Cerebellum (tissue), 4 donors: ENCODE measurements at places on chromosomes 11 and 22. TPM values are rescaled to one million over a fixed set of nuclear protein-coding genes. Genes with fewer than 3 reads are reported as not detected.

DNA sequence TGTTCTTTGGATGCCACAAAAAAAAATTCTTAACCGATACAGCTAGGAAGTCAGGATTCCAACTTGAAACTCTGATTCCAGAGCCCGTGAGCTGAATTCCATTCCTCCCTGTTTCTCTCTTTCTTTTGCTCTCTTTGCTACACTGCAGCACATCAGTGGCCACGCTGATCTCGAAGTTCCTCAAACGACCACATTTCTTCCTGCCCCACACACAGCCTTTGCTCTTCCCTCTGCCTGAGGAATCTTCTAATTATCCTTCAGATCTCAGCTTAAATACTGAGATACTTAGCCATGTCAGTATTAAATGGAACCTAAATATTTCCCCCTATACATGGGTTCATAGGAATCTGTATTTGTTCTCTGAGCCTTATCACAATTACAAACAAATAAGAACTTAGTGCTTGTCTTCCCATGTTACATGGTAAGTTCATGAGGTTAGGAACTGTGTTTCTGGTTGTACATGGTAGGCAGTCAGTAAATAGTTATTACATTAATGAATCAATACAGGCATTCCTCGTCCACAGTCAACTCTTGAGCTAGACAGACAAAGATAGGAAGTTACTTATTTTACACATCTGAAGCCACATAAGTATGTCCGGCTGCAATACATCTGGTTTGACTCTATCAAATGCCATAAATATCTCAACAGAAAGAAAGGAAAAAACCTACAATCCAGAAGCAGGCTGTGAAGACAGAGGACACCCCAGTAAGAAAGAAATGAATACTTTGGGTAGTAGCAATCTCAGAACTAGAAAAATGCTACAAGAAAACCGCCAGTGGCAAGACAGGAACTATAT is 86.6 kb downstream of the MAML2 start:
- no peak for DNase-seq

GRCh38 chr22:26168939-26169314 is 335 bp upstream of the SEZ6L start:
- DNase-seq = peak; percentile 56

DNA sequence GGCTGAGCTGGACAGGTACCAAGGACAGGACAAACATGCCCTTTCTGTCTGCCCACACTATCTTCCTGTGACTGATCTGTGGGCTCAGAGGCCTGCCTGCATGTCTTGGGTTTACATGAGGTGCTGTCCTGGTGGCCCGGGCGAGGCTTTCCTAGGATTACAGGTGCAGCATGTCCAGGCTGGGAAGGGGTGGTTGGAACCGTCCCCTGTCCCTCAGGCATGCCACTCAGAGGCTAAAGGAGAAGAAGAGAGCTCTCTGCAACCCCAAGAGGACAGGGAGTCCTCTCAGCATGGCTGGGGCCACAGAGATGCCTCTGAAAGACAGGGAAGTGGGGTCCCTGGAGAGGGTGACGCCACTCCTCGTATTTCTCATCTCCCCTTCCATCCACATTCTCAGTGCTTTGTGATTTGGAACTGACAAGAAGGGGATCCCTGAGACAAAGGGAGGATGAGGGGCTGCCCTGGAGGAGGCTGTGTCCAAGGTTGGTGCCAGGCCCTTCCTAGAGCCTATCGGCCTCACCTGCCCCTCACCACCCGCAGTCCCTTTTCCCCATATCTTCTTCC is 64.6 kb upstream of the LMO1 start:
- DNase-seq = no peak

DNA sequence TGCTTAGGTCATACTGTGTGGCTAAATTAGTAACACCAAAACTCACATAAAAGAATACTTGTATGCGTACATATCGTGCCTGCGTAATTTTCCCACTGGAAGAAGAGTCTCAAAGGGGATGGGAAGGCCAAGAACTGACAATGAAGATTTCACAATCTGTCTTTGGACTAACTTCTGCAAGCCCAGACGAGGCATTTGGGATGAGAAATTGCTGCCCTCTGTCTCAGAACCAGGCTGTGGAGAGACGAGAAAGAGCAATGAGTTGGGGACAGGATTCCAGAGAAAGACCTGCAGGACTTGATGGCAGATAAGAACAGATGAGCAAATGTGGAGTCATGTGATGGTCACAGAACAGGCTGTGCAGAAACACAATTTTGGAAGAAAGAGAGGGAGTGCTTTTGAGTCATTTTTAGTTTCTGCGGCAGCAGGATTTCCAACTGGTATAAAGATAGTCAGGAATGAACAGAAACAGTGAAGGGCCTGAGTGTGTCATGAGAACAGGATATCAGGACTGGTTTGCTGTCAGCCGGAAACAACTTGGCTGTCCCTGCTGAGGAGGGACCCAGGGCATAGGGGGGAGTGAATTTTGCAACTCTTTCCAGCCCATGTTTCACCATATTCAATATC is 82.7 kb upstream of the CTSC start:
- DNase-seq = no peak

DNA sequence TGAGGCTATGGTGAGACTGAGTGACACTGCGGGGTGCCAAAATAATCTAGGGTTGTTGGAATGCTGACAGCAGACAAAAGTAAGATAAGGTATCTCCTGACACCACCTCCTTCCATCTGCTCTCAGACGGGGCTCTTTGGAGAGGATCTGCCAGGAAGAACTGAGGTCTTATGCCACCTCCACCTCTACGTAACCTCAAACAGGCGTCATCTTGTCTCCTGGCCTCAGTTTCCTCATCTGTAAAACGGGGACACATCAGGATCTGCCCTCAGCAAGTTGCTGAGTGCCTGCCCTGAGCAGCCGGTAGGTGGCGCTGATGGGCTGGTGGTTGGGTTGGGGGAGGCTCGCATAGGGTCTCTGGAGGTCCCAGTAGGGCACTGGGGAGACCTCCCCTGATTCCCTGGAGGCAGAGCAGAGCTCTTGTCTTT is 1.7 kb upstream of the MYEOV start:
- no peak for DNase-seq

DNA sequence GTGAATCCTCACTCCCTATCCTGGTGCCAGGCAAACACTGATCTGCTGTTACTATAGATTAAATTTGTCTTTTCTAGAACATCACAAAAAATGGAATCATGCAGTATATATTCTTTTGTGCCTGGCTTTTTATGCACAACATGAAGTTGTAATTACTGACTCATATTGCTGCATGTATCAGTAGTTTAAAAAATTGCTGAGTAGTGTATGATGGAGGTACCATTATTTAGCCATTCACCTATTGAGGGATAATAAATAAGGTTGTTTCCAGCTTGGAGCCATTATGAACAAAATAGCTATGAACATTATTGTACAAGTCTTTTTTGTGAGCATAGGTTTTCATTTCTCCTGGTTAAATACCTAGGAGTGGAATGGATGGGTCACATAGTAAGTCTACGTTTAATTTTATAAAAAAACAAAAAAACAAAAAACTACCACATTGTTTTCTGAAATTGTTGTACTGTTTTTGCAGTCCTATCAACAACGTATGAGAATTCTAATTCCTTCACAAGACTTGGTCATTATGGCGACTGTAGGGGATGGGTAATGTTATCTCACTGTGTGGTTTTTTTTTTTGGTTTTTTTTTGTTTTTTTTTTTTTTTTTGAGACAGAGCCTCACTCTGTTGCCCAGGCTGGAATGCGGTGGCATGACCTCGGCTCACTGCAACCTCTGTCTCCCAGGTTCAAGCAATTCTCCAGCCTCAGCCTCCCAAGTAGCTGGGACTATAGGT is 111.6 kb downstream of the USP35 start:
- no peak for DNase-seq

GRCh38 chr11:131370090-131370751 is at the start of gene NTM:
Gene NTM (plus strand): TSS chr11:131370615.
- DNase-seq = peak; percentile 62

- DNase-seq = no peak
Observed at GRCh38 chr22:31497148-31497938, 1.0 kb downstream of the SFI1 start.

DNA sequence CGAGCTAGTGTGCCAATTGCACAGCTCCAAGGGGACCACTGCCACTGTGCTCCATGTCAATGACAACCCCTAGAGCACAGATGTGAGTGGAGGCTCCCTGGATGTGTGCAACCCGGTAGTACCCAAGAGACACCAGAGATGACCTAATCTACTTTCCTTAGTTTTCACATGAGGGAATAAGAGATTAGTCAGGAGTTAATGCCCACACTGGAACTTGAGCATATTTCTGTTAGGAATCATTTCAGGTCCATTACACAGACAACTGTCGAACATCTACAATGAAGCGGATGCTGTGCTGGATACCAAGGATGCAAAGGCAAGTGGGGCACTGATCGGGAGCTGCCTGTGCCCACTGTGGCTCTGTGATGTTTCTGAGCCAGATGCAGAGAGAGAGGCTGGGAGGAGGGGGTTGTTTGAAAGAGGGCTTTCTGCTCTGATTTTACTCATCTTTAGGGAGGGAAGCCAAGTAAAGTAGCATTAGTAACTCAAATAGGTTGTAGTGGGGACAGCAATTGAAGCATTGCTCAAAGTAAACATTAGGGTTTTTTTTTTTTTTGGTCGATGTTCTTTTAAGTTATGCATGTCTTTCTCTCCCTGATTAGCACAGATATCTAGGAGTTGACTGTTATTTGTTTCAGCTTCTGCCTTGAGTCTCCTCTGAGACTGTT is 82.5 kb upstream of the SORL1-AS1 start:
- no peak for DNase-seq

DNA sequence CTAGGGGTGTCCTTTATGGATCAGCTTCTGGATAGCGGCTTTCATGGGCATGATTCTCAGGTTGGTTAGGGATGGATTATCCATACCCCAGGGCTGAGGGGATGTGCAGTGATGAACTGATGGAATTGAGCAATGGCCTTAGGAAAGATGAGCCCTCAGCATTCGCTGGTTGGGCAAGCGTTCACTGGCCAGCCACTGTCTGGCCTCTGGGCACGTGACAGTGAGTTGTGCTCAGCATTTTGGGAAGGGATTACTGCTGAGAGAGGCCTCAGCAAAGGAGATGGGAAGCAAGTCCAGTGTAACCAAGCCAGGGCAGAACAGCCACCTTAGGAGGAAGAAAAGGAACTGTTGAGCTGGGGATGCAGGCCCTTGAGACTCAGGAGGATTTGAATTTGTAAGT is 17.4 kb downstream of the UBASH3B start:
- no peak for DNase-seq

GRCh38 chr11:30314625-30315024 is 8.3 kb upstream of the ARL14EP start:
- no peak for DNase-seq

DNA sequence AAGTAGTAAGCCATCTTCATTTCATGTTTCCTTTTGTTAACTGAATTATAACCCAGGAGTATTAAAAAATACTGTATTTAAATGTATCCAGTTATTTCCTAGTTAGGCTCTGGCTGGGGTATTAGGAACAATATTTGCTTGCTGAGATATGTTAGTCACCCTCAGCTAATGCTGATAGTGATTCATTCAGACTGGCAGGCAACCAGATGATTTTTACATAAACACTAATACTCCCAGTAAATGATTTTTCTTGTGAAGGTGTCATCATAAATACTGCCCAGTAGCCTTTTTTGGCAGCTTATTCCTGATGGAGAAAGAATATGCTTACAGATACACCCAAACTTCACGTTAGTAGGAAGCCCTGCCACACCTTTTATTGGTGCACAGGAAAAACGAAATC is 8.1 kb downstream of the YWHAH start:
- no peak for DNase-seq

- no peak for DNase-seq
Observed at GRCh38 chr11:60447846-60448245, 7.8 kb upstream of the MS4A1 start.

GRCh38 chr11:128765571-128766549 is 72.0 kb downstream of the FLI1 start:
- no peak for DNase-seq

DNA sequence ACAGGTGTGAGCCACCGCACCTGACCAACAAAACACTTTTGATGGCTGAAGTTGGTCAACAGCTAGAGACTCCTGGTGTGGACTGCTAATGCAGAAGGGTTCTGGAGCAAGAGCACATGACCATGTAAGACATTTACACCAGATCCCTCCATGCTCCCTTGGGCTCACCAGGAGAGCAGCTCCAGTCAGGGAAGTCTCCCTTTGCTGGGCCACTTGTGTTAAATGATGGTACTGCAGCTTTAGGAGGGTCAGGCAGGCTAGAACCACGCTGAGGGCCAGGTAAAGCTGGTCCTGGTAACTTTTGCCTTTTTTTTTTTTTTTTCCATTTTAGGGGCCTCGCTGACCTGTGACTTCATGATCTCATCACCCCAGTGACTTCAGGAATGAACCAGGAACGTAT is 146.4 kb downstream of the FBXO7 start:
- no peak for DNase-seq

GRCh38 chr11:340539-341512 is 20.2 kb upstream of the IFITM3 start:
- no peak for DNase-seq

- no peak for DNase-seq
Observed at GRCh38 chr22:31083923-31084810, 3.0 kb downstream of the SMTN start.

DNA sequence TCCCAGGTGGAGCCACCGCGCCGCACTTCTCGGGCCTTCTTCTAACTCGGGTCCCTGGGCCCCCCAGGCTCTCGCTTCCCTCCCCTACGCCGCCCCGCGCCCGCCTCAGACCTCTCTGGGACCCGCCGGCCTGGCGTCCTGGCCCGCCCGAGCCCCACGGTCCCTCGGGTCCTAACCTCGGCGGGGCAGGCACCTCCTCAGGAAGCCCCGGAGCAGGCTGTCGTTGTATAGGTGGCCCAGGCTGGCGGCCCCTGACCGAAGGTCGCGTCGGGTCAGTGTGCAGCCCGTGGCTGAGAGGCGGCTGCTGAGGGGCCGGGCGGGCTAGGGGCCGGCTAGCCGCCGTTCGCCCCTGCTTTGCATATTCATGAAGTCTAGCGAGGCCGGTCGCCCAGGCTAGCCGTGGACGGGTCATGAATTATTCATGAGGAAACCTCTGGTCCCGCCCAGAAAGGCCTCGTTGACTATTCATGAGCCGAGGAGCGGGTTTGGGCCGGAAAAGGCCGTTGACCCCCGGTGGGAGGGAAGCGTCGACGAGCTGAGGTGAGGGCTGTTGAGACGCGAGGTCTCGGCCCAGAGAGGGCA is at the start of gene HORMAD2:
HORMAD2 (plus strand) TSS at position 513 of the 582 bp plus-strand sequence. CDS start 13,489 bp downstream, outside the sequence.
- peak; percentile 24 for DNase-seq

OR5P2 gene
- not detected for total RNA-seq

E2F8 gene
- 1.6 TPM for total RNA-seq

ZNRD2 gene
- total RNA-seq = 14.3 TPM

BARX2 gene
- not detected for total RNA-seq

CD151 gene
- total RNA-seq = 36.7 TPM

CARD16 gene
- not detected for total RNA-seq

MYO18B gene
- total RNA-seq = 0.36 TPM
